B cell (primary cell): ENCODE measurements at places on chromosomes 11 and 22. TPM values are rescaled to one million over a fixed set of nuclear protein-coding genes. Genes with fewer than 3 reads are reported as not detected.
A peak's percentile ranks its signal among the peaks of the same experiment; 100 is the strongest.

- H3K27ac ChIP-seq = no peak overlapping the region
- peaks cover 21% of the 10 kb centered on the region for H3K27me3 ChIP-seq
- no peak overlapping the region for H3K4me3 ChIP-seq
- H3K36me3 ChIP-seq = no peaks in the 10 kb centered on the region
Observed at GRCh38 chr11:125132596-125132995, 21.2 kb upstream of the TMEM218 start.

- peaks cover 44% of the 10 kb centered on the region for H3K27me3 ChIP-seq
- peaks cover 31% of the 10 kb centered on the region for H3K4me1 ChIP-seq
- no peak within 1 kb of the TSS for H3K4me3 ChIP-seq
- peak; percentile 39 for DNase-seq
Observed at GRCh38 chr11:119340335-119341221, at the start of gene C1QTNF5. C1QTNF5 (minus strand) TSS chr11:119340883; CDS start chr11:119340397, 486 bp downstream.

DNA sequence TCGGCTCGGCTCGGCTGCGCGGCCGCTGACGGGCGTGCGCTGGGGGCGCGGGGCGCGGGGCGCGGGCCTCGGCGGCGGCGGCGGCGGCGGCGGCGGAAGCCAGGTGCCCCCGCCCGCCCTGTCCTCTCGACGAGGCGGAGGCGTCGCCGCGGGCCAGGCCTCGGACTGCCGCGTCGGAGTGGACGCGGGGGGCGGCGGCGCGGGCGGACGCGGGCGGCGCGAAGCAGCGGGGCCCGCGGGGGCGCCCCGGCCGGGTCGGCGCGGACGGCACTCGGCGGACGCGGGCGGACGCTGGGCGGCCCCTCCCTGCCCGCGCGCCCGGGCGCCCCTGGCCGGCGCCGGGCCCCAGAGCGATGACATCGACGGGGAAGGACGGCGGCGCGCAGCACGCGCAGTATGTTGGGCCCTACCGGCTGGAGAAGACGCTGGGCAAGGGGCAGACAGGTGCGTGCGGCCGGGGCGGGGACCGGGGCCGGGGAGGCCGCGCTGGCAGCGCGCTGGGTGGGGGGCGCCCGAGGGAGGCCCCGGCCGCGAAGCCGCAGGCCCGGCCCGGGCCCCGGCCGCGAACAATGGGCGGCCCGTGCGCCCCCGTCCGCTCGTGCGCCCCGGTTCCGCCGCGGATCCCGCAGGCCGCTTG, at the start of gene BRSK2:
BRSK2 (plus strand) TSS at position 3 of the 637 bp plus-strand sequence; CDS start at position 354, 351 bp downstream.
- peaks cover 5% of the 10 kb centered on the region for H3K27me3 ChIP-seq
- no peaks in the 10 kb centered on the region for H3K36me3 ChIP-seq
- H3K4me3 ChIP-seq = peak within 1 kb of the TSS; percentile 70
- H3K4me1 ChIP-seq = peaks cover 22% of the 10 kb centered on the region
- peak; percentile 40 for DNase-seq

- H3K36me3 ChIP-seq = no peaks in the 10 kb centered on the region
- no peak for DNase-seq
- no peak overlapping the region for H3K4me3 ChIP-seq
- no peaks in the 10 kb centered on the region for H3K4me1 ChIP-seq
Observed at GRCh38 chr11:12664385-12664784, 9.8 kb upstream of the TEAD1 start.

DNA sequence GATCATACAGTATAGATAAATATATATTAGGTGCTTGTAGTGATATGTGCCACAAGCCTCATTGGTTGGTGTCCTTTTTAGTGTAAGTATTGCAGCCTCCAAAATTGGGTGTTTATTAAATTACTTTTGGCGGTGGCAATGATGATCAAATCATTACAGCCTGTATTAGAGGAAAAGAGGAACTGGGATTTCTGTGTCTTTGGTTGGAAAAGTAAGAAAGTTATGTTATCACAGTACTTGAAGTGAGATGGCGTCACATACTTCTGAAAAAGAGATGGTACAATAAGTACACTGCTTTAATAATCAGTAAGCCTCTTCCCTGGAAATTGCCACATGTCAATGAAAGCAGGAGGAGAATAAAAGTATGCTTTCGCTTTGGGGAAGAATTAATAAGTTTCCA, 523 bp upstream of the MPZL3 start:
- peak overlapping the region; percentile 97 for H3K4me3 ChIP-seq
- peak overlapping the region; percentile 97 for H3K27ac ChIP-seq
- DNase-seq = no peak
- H3K36me3 ChIP-seq = no peaks in the 10 kb centered on the region

DNA sequence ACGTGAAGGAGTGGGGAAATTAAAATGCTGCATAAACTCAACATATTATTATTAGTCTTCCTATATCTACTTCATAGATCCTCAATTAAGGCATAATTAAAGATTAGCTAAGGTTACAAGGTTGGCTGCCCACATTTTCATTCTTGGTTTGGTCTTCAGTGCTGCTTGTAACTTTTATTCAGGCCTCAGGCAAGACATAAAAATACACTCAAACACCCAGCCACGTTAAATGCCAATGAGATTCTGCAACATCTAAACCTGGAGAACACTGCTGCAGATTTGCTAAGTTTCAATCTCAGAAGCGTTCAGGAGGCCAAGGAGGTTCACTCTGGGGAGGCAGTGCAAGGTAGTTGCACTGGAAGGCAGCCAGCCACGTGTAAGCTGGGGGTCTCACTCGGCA, 358.7 kb upstream of the NARS2 start:
- no peak for DNase-seq
- H3K4me1 ChIP-seq = no peaks in the 10 kb centered on the region
- no peak overlapping the region for H3K4me3 ChIP-seq

- H3K27ac ChIP-seq = no peak overlapping the region
- no peak for DNase-seq
- peaks cover 16% of the 10 kb centered on the region for H3K4me1 ChIP-seq
- H3K36me3 ChIP-seq = no peaks in the 10 kb centered on the region
- H3K27me3 ChIP-seq = peaks cover 26% of the 10 kb centered on the region
Observed at GRCh38 chr22:20423008-20423905, 14.4 kb downstream of the SCARF2 start.

DNA sequence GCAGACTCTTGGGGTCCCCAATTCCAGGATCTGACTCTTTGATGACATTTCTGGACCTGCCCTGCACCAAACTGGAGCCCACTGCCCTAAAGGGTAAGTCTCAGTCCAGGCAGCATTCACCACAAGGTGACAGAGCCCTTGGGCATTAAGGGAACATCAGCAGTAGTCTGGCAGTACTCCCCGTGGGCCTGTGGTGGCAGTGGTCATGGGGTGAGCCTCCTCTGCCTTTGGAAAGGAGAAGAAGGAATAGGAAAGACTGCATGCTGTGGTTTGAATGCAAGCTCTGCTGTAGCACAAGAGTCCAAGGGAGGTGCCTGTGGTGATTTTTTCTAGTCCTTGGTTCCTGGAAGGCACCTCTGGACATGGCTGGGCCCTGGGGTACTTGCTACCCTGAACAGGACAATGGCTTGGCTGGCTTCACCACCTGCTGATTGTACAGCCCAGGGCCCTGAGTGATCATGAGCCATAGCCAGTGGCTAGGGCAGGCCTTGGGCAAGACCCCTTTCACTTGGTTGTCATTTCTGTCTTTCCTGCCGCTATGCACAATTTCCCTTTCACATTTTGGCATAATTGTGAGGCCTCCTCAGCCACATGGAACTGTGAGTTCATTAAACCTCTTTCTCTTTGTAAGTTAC, 160.7 kb upstream of the GRIA4 start:
- no peaks in the 10 kb centered on the region for H3K36me3 ChIP-seq
- no peaks in the 10 kb centered on the region for H3K27me3 ChIP-seq
- H3K27ac ChIP-seq = no peak overlapping the region
- no peaks in the 10 kb centered on the region for H3K4me1 ChIP-seq

GRCh38 chr11:117300773-117301172, 9.6 kb downstream of the BACE1-AS start:
- no peak for DNase-seq
- no peak overlapping the region for H3K4me3 ChIP-seq
- H3K4me1 ChIP-seq = no peaks in the 10 kb centered on the region
- no peaks in the 10 kb centered on the region for H3K36me3 ChIP-seq

DNA sequence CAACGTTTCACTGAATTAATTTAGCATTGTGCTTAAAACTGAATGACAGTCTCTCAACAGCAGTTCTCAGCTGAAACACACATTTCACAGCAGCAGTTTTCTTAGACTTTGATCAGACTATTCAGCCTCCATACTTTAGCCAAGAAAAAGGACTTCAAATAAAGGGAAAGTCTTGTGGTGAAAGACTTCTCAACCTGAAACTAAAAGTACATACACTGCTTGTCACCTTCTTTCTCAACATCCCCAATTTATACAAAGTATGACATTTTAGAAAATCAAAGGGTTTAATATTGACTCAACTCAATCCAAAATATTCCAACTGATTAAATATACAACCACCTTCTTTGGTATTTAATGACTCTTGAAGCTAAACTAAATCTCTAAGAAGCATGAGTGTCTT, 419.0 kb downstream of the LRRC4C start:
- H3K27me3 ChIP-seq = no peaks in the 10 kb centered on the region
- H3K27ac ChIP-seq = no peak overlapping the region
- no peaks in the 10 kb centered on the region for H3K36me3 ChIP-seq
- no peak overlapping the region for H3K4me3 ChIP-seq
- DNase-seq = no peak

SLC35E4 gene
- 2.9 and 3.4 TPM in 2 replicates for total RNA-seq

TYR gene
- not detected in 2 replicates for total RNA-seq
